Amniotic epithelial cell (primary cell): ENCODE measurements at places on chromosomes 6 and 20.

DNA sequence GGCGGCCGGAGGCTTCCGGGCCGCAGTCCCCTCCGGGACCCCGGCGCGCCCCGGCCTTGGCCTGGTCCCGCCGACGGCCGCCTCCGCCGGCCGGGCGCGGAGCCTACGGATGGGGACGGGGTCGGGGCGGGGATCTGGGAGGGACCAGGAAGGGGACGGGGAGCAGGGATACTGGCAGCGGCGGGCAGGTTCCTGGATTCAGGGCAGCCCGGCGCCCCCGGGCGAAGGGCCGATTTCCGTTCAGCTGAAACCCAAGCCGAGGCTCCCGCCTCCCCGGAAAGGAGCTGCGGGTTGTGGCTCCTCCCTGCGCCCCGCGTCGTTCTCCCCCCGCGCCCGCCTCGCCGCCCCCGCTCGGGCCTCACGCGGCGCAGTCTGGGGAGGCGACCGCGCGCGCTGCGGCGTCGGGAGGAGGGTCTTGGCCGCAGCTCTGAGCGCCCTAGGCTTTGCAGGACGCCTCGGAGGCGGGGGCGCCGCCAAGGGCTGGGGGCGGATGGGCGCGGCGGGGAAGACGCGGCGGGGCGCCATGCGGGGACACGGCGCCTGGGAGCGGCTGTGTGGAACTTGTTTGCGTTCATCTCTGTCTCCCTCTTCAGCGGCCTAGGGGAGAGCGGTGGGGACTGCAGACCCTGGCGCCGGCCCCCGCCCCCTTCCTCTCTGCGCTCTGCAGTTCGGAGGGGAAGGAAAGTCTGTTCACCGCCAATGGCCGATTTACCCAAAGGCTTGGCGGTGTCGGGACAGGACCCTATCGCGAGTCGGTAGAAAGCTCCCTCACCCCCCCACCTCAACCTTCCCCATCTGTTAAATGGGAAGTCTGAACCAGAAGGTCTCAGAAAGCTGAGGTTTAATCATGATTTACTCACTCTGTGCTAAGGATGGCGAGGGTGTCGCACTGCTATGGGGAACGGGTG lies 22.7 kb upstream of the TMEM181 start:
- peak; percentile 10 for DNase-seq

DNA sequence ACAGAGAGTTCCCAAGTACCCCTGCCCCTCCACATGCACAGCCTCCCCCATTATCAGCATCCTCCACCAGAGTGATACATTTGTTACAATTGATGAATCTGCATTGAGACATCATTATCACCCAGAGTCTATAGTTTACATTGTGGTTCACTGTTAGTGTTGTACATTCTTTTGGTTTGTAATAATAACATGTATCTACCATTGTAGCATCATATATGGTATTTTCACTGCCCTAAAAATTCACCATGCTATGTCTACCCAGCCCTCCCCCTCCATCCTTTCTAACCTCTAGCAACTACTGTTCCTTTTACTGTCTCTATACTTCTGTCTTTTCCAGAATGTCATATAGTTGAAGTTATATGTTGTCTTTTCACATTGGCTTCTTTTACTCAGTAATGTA lies 273.9 kb upstream of the RNF217 start:
- no peak for DNase-seq

- no peak for DNase-seq
These were observed 19.5 kb upstream of the ASXL1 start for GRCh38 chr20:32338665-32339064.

GRCh38 chr20:53768329-53768728 lies 174.7 kb upstream of the ZNF217 start:
- no peak for DNase-seq

DNA sequence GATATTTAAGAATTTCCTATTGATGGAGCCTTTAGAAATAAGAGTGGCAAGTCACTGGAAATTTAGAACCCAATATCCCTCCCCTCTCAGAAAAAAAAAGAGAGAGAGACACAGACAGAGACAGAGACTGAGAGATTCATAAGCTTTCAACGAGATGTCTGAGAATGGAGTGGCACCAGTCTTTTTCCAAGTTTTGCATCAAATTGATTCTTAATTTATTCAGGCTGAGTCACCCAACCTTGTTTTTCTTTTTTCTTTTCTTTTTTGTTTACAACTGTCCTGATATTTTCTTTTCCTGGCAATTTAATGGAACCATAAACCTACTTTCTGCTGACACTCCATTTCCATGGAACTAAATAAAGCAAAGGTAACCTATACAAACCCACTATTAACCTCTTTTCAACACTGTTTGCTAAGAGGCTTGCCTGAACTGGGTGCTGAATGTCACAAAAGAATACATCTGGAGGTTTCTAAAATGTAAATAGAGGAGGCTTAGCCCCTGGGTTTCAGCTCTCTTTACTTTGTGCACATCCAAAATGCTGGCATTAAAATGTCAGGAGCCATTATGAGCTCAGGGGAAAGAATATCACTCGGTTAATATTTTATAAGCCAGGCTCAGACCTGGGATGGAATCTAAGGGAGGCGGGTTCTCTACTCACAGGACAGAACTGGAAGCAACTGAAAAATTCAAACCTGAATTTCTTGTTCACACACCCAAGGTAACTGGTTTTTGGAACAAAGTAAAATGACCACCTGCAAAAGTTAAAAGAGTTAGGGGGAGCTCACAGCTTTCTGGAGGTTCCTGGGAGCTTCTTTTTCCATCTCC lies 100.8 kb downstream of the BFSP1 start:
- no peak for DNase-seq

DNA sequence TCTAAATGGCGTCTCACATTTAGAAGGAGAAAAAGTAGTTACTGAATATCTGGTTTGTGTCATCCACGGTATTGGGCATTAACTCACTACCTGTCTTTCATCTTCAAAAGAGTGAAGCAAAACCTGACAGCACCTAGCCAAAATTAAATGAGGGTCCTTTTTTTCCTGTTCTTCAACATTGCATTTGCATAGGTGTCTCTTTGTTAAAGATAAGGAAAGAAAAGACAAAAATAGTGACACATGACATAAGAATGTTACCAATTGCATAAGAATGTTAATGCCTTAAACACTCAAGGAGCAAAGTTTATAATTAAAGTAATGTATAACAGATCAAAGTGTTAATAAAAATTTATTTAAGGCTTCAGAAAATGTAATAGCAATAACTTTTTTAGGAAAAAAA lies 61.4 kb upstream of the MANEA start:
- DNase-seq, result no peak

DNA sequence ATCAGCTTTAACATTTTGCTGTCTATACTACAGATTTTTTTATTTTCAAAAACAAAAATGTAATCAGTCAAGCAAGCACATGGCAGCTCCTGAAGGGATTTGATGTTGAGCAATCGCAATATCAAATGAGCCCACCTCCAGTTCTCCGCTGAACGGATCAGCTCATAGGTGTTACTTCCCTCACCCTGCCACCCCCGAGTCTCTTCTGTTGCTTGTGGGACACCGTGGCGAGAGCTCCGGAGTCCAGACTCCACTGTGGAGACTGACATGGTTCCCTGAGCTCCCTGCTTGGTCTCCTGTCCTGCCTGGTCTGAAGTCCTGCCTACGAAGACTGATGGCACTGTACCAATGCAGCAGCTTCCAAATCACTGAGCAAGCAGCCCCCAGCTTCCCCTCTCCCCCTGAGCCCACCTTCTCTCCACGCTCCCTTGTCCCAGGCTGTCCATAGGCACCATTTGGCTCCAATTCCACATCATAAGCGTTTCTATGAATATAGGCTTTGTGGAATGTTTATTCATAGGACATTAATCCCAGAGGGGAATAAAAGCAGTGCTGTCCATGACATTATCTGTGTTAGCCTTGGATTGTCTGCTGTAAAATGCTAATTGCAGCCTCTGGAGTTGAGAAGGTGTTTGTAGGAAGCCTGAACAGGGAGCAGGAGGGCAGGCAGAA lies 162.2 kb downstream of the LY86 start:
- DNase-seq, result no peak

DNA sequence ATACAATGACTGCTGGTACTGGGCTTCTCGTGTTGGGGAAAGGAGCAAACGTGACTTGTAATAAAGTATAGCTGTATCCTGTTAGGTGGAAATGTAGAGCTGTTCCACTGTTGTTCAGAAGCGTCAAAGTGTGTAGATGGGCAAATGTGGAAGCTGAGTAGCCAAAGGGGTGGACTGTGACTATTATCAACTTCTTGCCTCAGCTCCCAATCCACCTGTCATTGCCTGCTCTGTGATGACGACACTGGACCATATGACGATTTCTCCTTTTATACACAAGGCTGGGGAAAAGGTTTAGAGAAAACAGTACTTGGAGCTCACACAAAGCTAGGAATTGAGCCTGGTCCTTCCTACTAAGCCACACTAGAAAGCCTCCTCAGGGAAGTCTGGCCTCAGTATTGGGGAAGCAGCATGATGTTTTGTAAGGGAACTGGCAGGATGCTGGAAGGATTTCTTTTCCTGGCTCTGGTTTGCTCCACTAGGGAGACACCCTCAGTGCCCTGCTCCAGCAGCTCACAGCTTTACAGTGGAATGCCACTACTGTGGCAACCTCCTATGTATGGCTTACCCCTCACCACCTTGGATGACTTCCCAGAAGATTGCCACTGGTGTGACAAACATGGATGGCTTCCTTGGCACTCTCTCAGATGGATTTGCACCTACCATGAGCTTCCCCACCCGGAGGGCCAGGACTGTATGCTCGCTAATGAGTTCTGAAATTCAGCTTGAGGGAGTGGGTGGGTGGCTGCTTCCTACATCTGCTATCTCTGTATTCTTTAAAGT lies 20.0 kb downstream of the CD164 start:
- DNase-seq, result no peak

DNA sequence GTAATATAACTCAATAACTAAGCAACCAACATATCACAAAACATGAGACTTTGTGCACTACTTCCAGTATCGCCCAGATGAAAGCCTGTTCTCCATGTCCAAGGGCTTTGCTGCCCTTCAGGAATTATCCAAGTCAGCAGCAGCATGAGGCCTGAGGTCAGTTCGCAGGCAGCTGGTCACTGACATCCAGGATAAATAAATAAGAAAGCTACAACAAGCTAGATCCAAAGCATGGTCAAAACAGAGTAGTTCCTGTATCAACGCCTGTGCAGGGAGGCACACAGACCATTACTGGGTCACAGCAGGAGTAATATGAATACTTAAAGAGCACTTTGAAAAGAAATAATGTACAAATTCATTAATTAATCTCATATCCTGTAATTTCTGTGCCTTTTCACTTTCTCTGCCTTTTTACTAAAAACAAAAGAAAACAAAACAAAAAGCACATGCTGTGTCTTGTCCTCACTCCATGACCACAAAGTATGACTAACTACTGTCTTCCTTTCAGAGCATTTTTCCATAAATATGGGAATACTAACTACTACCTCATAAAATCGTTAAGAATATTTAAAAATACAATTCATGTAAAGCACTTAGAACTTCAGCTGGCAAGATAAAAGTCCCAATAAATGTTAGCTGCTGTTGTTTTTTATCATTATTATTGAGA lies 374.9 kb upstream of the IRAK1BP1 start:
- no peak for DNase-seq

DNA sequence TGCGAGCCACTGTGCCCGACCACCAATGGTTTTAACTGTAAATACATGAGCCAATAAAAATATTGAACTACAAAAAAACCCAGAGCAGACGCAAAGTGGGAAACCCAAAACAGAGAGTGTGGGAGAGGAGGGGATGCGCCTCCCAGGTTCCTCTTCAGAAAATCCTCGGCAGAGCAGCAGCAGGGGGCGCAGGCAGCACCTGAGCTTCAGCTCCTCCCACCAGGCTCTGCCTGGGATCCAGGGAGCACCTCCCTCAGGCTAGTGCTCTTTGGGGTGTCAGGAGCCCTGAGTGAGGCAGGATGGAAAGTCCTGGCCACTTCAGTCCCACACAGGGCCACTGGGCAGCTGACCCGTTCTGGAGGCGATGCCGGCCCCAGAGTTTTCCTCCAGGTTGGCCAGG lies 536.9 kb upstream of the CDH4 start:
- DNase-seq, result no peak

- no peak for DNase-seq
These were observed 5.9 kb downstream of the IP6K3 start for GRCh38 chr6:33740794-33741193.

DNA sequence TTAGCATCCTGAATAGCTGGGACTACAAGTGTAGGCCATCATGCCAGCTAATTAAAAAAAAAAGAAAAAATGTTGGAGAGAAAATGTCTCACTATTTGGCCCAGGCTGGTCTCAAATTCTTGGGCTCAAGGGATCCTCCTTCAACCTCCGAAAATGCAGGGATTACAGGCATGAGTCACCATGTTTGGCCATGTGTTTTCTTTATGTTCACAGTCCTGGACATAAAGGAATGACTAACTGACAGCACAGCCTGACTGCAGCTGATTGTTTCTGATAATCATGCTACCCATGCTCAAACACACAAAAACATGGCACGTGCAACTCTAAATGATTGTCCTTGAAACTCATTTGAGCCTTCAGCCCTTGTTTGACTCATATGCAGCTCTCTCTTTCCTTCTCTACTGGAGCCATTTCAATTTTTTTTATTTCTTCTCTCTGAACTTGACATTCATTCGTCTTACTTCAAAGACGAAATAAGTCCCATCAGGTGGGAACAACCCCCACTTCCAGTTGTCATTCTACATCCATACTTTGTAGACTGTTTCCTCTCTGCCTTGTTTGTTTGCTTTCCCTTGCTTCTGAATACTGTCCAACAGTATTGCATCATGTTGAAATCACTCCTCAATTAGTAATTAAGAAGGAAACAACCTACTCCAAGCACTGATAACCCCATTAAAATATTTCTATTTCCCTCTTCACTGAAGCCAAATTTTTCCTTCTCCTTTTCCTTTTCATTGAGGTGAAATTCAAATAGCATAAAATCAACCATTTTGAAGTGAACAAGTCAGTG lies 413.0 kb downstream of the BMP2 start:
- no peak for DNase-seq

GRCh38 chr20:5298811-5299210 lies 17.9 kb downstream of the PROKR2 start:
- DNase-seq, result no peak

DNA sequence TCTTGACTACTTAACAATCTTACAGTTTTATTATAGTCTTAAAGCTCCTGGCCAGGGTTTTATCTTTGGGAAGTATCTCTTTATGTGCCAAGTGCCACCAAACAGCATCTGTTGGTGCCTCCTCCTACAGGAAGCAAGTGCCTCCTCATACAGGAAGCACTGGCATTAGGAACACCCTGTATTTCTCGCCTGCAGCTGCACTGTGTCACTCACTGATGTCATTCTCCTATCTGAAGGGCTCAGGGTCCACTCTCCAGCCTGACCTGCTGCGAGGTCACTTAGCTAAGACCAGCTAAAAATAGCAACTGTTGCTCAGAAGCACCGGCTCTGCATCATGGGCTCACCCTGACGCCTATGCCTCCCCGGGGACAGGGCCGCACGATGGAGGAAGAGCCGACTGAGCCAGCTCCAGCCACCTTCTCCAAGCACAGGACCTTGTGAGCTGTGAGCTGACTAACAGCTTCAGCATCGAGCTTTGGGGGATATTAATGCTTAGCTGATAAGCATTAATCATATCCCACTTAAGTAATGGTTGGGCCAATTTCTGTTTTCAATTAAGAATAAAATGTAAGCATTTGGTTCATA lies 66.3 kb upstream of the CD93 start:
- no peak for DNase-seq

- DNase-seq, result no peak
These were observed 132.8 kb upstream of the TNFAIP3 start for GRCh38 chr6:137734005-137734874.

- DNase-seq, result peak; percentile 47
These were observed 85.4 kb downstream of the HFE start for GRCh38 chr6:26172608-26172968.

- DNase-seq, result peak; percentile 37
These were observed 71.5 kb downstream of the HFE start for GRCh38 chr6:26158581-26159356.

- no peak for DNase-seq
These were observed 867.6 kb upstream of the FLRT3 start for GRCh38 chr20:15205028-15205427.

- no peak for DNase-seq
These were observed 58.2 kb downstream of the IGF2R start for GRCh38 chr6:160027076-160027475.
